ENCODE measurements at places on chromosomes 1 and 21. TPM values are rescaled to one million over a fixed set of nuclear protein-coding genes. Genes with fewer than 3 reads are reported as not detected.

Gene TAF13
- polyA plus RNA-seq, result 43.8 TPM

Gene KRTAP11-1
- polyA plus RNA-seq, result not detected

Gene TSPEAR
- 1.5 TPM for polyA plus RNA-seq

Gene PSRC1
- polyA plus RNA-seq, result 25.1 TPM

- DNase-seq, result peak; percentile 41
Observed at GRCh38 chr1:57599236-57599994, 175.6 kb upstream of the DAB1 start.

GRCh38 chr1:1212780-1213344 is 1.1 kb downstream of the TNFRSF4 start:
- DNase-seq, result no peak

GRCh38 chr1:246595146-246595545 is 28.9 kb downstream of the CNST start:
- DNase-seq, result no peak

DNA sequence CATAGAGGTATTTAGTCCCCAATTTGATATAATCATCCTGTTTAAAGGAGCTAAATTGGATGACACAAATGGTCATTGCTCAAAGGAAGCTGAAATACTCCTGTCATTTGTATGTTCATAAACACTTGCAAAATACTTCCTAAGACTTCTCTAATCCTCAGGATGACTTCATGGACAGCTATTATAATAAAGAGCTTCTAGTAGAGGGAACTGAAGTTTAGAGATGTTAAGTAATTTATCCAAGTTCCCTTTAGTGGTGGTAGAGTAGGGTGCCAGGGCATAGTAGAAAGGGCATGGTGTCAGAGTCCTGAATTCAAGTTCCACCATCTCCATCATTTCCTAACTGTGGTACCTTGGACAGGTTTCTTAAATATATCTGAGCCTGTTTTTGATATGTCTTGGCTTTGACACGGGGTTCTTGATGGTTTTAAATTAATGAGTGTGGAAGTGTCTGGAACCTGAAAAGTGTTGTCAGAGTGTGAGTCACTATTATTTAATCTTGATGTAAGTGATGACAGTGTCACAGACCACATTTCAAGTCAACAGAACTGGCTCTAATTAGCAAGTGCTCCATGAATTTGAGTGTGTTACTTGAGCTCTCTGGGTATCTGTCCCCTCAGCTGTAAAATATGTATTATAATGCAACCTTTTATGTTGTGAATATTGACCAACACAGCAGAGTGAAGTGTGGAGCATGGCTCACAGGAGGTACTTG is 12.1 kb upstream of the GBP6 start:
- no peak for DNase-seq

DNA sequence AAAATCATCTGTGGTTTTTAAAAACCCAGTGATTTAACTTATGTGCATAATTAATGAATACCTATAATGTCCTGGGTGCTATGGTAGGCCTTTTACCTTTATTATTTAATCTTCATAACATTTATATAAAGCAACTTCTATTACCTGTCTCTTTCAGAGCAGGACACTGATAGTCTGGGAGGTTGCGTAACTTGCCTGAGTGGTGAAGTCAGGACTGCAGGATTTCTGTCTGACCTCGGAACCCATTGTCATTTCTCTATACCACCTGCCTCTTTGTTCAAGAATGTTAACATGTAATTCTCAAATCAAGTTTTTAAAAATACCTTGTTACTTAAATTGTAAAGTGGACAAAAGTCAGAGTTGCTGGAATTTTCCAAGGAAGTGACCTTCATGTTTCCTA is 41.0 kb upstream of the BACH1 start:
- no peak for DNase-seq

- DNase-seq, result no peak
Observed at GRCh38 chr1:44037154-44037553, 5.9 kb upstream of the SLC6A9 start.

DNA sequence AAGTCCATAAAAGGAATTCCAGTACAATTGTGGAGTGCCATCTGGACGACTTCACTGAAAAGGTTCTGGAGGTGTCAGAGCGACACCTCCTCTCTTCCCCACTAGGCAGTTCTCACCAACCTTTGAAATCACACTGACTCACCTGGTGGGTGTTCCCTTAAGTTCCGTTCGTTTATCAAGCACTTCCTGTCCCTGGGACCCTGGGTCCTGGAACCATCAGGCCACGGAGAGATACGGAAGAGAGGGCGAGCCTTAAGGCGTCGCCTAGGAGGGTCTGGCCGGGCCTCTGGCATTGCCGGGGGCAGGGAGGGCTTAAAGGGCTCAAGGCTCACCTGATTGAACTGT is 317 bp downstream of the SPAG17 start:
- DNase-seq, result no peak
